Caco-2 (cell line): ENCODE measurements at places on chromosomes 6 and 20. TPM values are rescaled to one million over a fixed set of nuclear protein-coding genes. Genes with fewer than 3 reads are reported as not detected.

DNA sequence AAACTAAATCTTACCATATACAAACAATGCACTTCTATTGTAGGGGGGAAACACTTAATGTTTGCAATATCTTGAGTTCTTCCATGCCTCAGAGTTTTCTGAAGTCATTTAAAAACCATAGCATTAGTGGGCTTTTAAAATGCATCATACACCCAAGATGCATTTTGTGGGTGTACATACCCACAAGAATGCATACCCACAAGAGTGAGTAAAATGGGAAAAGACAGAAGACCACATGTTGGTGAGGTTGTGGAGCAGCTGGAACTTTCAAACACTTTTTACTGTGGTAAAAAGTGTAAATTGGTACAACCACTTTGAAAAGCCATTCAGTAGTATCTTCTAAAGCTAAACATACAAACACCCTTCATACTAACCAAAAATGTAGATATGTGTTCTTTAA, 57.5 kb downstream of the CYB5R4 start:
- H3K36me3 ChIP-seq = no peaks in the 10 kb centered on the region
- no peak overlapping the region for H3K4me3 ChIP-seq
- H3K27ac ChIP-seq = no peak overlapping the region

Gene RAD21L1
- total RNA-seq = not detected in 2 replicates

GRCh38 chr6:111087871-111088667, 766 bp downstream of the SLC16A10 start:
- H3K36me3 ChIP-seq = no peaks in the 10 kb centered on the region
- H3K4me3 ChIP-seq = peak overlapping the region; percentile 85
- no peaks in the 10 kb centered on the region for H3K27me3 ChIP-seq
- DNase-seq = peak; percentile 61
- H3K27ac ChIP-seq = peak overlapping the region; percentile 39

Gene LINC00237
- total RNA-seq = 1.5 and 1.8 TPM in 2 replicates

Gene TBX18
- total RNA-seq = not detected in 2 replicates

Gene HLA-F
- total RNA-seq = 4.4 and 4.7 TPM in 2 replicates

GRCh38 chr6:104212977-104213668, 646.6 kb downstream of the HACE1 start:
- H3K4me3 ChIP-seq = no peak overlapping the region
- H3K27ac ChIP-seq = no peak overlapping the region
- no peaks in the 10 kb centered on the region for H3K4me1 ChIP-seq
- H3K36me3 ChIP-seq = no peaks in the 10 kb centered on the region
- no peak for DNase-seq

Gene TMEM170B
- 3.1 and 4.0 TPM in 2 replicates for total RNA-seq

Gene TBC1D7
- total RNA-seq = 132 and 152 TPM in 2 replicates

DNA sequence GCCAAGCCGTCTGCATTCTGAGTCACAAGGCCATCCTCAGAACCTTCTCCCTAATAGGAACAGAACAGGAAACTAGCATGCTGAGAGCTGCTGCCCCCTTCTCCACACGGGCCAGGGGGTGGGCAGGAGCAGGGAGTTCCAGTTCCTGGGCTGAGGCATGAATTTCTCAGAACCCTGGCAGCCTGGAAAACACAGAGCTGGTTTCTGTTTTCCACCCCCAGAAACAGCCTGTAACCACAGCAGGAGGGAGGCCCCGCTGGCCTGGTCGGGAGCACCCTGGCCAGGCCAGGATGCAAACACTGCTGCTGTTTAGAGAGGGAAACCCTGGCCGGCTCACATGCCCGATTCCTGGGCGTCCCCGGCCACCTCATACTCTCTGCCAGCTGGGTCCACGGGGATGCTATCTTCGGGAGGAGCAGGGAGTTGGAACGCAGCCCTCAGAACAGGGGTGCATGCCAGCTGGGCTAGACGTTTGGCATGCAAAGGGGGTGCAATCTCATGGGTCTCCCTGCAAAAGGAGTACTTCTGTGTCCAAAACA, 130.1 kb downstream of the NFATC2 start:
- no peaks in the 10 kb centered on the region for H3K27me3 ChIP-seq
- no peaks in the 10 kb centered on the region for H3K4me1 ChIP-seq
- no peak for DNase-seq

Gene TPD52L1
- 60.1 and 83.9 TPM in 2 replicates for total RNA-seq

Gene LHFPL5
- total RNA-seq = not detected in 2 replicates

DNA sequence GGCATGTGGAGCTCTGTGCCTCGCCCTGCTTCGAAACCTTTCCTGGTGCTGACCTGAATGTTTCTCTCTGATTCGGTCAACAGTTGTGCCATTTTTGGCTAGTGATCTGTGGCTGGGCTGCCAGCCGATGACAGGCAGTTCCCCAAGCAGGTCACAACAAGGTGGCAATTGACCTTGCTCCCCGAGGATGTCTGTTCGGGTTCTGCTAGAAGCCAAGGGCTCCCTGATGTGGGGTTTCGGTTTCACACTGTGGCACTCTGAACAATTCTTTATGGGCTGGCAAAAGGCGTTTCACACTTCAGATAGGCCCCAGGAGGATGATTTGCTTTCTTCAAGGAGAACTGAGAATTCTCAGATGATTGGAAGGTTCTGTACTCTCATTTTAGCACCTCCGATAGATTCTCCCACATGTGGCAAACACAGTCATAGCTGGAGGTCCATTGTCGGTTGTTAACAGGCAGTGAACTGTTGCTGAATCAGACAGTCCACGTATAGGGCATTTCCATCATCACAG, 135.6 kb downstream of the SLC24A3 start:
- no peak for DNase-seq
- H3K4me1 ChIP-seq = no peaks in the 10 kb centered on the region
- no peaks in the 10 kb centered on the region for H3K27me3 ChIP-seq
- H3K36me3 ChIP-seq = no peaks in the 10 kb centered on the region

Gene RUNX2
- not detected in 2 replicates for total RNA-seq

- no peaks in the 10 kb centered on the region for H3K27me3 ChIP-seq
- H3K36me3 ChIP-seq = peaks cover 14% of the 10 kb centered on the region
- no peak overlapping the region for H3K27ac ChIP-seq
Observed at GRCh38 chr20:41424546-41424945, 57.9 kb upstream of the EMILIN3 start.

- H3K4me3 ChIP-seq = peak overlapping the region; percentile 68
- DNase-seq = peak; percentile 41
- no peaks in the 10 kb centered on the region for H3K27me3 ChIP-seq
- H3K4me1 ChIP-seq = 0 out of 2 replicates have a peak, but pooled peaks cover 13% of the 10 kb centered on the region
- H3K36me3 ChIP-seq = peaks cover 3% of the 10 kb centered on the region; the same call in 1 of the 2 replicates
- peak overlapping the region; percentile 96 for H3K27ac ChIP-seq
Observed at GRCh38 chr20:18288749-18289267, 481 bp downstream of the ZNF133 start.

GRCh38 chr6:22956029-22956681, 386.8 kb downstream of the HDGFL1 start:
- H3K4me1 ChIP-seq = peaks cover 41% of the 10 kb centered on the region
- H3K27me3 ChIP-seq = no peaks in the 10 kb centered on the region
- DNase-seq = no peak
